ENCODE measurements at places on chromosomes 11 and 22. TPM values are rescaled to one million over a fixed set of nuclear protein-coding genes. Genes with fewer than 3 reads are reported as not detected.

GRCh38 chr22:23219317-23219716 lies 39.0 kb downstream of the BCR start:
- H3K36me3 ChIP-seq = peaks cover 12% of the 10 kb centered on the region
- H3K27ac ChIP-seq = peak overlapping the region; percentile 15
- no peak for DNase-seq

DNA sequence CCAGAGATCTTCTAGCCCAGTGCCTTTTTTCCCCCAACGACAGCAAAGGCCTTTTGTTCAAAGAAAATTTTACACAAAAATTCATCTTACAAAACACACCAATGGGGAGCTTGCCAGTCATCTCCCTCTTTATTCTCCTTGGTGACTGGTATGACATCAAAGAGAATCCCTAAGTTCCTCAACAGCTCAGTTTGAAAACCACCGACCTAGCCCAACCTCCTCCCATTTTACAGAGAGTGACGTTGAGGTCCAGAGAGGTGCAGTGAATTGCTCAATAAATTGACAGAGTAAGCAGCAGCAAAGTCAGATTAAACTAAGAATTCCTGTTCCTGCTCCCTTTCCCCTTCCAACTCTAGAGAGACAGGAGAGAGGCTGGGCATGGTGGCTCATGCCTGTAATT lies 7.8 kb downstream of the SLC43A3 start:
- no peaks in the 10 kb centered on the region for H3K4me1 ChIP-seq
- DNase-seq = no peak
- no peak overlapping the region for H3K4me3 ChIP-seq
- no peaks in the 10 kb centered on the region for H3K36me3 ChIP-seq
- H3K27ac ChIP-seq = no peak overlapping the region

DNA sequence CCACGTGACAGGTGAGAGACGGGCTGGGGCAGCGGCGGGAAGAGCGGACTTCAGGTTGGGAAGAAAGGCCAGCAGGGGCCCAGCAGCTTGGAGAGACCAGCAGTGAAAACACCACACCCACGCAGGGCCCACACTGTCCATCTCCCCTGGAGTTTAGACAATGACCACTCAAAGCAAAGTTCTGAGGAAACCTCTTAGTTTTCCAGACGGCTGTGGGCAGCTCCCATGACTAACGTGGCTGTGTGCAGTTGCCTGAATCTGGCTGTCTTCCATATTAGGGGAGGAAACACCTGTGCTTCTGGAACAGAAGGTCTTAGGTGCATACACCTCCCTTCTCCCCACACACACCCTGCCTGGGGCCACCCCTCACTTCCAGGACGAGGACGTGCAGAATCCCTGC lies 70.6 kb upstream of the TTLL12 start:
- no peaks in the 10 kb centered on the region for H3K36me3 ChIP-seq
- no peaks in the 10 kb centered on the region for H3K4me1 ChIP-seq
- H3K27me3 ChIP-seq = no peaks in the 10 kb centered on the region
- no peak overlapping the region for H3K27ac ChIP-seq
- DNase-seq = no peak
- H3K4me3 ChIP-seq = no peak overlapping the region

DNA sequence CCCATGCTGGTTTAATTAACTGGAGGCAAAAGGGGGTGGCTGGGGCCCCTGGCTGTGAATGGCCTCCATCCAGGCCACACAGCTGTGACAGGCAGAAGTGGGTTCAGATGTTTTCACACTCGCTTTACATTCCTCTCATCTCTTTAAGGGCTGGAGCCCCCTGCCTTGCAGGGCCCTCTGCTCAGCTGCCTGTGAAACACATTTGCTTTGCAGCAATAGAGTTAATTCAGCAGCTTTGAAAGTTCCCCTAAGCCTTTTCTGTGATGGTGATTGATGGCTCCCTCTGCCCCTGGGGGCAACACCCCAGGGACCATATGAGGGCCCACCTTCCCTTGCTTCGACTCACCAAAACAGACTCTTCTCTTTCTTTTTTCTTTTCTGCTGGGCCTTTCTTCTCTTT lies 139.3 kb downstream of the FEZ1 start:
- no peak for DNase-seq
- no peak overlapping the region for H3K27ac ChIP-seq
- no peaks in the 10 kb centered on the region for H3K4me1 ChIP-seq
- no peaks in the 10 kb centered on the region for H3K27me3 ChIP-seq

DNA sequence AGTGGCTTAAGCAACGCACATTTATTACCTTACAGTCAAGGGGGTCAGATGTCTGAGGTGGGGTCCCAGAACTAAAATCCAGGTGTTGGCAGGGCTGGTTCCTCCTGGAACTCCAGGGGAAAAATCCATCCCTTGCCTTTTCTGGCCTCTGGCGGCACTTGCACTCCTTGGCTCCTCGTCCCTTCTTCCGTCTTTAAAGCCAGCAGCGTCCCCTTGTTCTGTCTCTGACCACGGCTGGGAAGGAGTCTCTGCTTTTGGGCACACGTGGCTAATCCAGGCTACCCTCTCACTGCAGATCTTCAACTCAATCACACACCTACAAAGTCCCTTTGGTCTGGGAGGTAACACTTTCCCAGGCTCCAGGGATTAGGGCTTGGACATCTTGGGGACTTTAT lies 73.5 kb upstream of the WNT7B start:
- DNase-seq = no peak
- H3K4me3 ChIP-seq = no peak overlapping the region
- H3K27ac ChIP-seq = no peak overlapping the region
- peaks cover 3% of the 10 kb centered on the region for H3K36me3 ChIP-seq
- H3K27me3 ChIP-seq = no peaks in the 10 kb centered on the region

- peaks cover 12% of the 10 kb centered on the region for H3K4me1 ChIP-seq
- H3K4me3 ChIP-seq = no peak overlapping the region
- no peaks in the 10 kb centered on the region for H3K36me3 ChIP-seq
- DNase-seq = peak; percentile 10
These were observed 12.6 kb upstream of the FJX1 start for GRCh38 chr11:35605706-35606105.

The SLC22A8 gene
- not detected for polyA plus RNA-seq

The CHEK1 gene
- 2.7 TPM for polyA plus RNA-seq
